CD4-positive, alpha-beta T cell treated with Interleukin-4 for 1 hour (primary cell): ENCODE measurements at places on chromosomes 3 and 15.

GRCh38 chr3:112770032-112770626 is 76.5 kb downstream of the CD200R1L start:
- peak; percentile 37 for DNase-seq

GRCh38 chr15:75639191-75639708 is 774 bp downstream of the IMP3 start:
- DNase-seq, result no peak

DNA sequence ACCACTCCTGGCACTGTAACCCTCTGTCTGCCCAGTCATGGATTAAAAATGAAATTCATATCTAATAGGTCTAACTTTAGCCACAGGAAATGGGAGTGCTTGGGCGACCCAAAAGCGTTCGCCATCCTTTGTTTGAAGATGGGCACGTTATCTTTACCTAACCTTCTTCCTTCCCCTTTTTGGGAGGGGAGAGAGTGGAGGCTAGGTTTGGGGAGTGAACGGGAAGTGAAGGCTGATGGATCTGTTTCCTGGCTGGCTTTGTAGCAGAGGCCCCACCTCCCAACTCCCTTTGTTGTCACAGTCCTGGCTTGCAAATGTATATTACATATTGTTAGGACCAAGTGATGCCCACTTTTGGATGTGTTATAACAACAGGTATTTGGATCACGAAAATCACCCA is 98.1 kb upstream of the ARHGEF3 start:
- no peak for DNase-seq

- DNase-seq, result no peak
Observed at GRCh38 chr3:50506169-50506568, 2.7 kb upstream of the CACNA2D2 start.

GRCh38 chr3:141109751-141110150 is 58.6 kb downstream of the SPSB4 start:
- DNase-seq, result no peak
